ENCODE measurements at places on chromosomes 7 and 10. TPM values are rescaled to one million over a fixed set of nuclear protein-coding genes. Genes with fewer than 3 reads are reported as not detected.

DNA sequence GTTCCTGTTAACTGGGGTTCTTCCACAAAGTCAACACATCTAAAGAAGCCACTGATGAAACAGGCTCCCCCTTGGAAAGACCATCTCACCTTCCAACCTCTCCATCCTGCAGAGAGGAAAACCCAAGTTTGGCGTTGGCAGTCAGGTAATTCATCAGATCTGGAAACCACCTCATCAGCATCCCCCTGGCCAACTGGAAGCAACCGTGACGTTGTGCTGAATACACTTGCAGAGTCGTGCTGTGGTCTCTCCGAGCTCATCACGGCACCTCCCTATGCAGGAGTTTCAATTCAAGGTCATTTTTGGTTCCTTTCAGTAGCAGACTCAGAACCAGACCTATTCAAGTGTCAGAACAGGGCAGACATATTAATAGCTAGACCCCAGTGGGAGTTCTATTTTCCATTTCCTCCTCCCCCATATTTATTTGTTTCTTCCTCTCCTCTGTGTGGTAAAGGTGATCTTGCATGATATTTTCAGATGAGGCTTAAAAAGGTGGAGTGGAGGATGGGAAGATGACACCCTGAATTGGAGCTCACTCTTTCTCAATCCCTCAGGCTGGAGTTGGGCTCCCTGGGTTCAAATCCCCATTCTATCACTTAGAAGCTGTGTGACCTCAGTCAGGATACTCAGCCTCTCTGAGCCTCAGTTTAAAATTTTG lies 149.1 kb upstream of the ADO start:
- DNase-seq = no peak

GRCh38 chr7:28942168-28942567 lies 16.0 kb downstream of the TRIL start:
- no peak for DNase-seq

DNA sequence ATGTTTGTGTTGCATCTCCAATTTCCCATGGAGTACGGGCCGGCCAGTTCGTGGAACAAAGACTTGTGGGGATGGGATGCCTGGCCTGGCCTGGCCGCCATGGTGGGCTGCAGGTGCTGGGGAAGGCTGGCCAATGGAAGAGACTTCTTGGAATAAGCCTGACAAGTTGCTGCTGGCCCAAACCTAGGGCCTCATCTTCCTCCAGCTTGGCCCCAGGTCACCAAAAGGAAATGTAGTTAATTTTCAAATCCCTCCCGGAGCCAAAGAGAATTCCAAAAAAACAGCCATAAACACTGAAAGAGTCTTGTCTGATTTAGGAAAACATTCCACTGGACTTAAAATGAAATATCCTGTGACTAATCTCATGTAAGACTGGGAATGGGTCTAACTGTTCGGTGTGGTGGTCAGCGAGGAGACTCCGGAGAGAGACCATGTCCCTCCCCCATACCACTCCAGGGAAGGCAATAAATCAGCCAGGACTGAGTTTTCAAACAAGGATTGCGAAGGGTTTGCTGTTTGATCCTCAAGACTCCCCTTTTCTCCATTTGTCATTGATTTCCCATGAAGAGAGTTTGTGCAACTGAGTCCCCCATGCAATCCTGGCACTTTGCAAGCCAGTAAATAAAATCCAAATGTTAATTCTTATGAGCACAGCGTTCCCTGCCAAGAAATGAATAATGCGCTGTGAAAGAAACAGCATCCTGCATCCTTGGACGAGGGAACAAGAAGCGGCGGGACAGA lies 128.7 kb upstream of the HABP2 start:
- peak; percentile 91 for DNase-seq

GRCh38 chr10:51620131-51620530 lies 79.3 kb downstream of the CSTF2T start:
- no peak for DNase-seq

DNA sequence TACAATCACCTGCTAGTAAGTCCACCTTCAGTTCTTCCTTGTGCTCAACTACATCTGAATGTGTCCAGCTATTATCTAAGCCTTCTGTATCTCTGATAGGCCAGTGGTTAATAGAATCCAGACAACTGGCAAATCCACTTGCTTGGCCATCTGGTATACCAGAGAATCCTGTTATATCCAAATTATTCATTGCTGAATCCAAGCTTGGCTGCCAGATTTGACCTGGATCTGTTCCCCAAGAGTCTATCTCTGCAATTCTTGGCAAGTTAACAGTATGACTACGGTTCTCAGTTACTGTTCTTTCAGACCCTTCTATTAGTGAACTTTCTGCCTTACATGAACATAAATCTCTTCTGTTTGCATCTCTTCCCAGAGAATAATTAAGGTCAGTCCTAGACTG lies 154.6 kb upstream of the TARP start:
- DNase-seq = peak; percentile 57

The PIP gene
- polyA plus RNA-seq = not detected

DNA sequence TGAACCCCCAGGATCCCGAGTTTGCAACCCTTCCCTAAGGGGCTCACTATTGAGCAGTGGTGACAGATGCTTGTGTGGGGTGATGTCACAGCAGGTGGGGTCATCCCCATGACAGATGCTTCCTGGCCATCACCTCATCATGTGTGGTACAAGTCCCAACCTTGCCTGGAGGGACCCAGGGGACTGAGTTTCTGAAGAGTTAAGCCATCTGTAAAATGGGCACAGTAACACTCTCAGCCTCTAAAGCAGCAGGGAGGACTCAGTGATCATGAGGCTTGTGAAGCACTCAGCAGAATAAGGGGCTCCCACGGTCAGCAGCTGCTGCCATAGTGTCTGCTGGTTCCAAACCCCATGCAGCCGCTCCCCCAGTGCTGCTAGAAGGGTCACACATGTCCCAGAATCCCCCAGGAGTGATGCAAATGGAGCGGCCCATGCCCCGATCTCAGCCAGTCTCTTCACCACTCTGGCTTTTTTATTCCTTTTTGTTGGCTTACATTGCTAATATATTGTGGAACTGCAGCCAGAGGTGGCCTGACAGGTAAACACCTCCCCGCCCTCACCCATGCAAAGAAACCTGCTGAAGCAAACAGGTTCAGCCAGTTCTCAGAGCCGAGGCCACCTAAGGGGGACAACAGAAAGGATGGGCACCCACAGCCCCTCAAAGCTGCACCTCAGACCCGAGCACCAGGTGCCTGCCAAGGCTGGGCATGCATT lies 102.1 kb upstream of the PDGFA start:
- no peak for DNase-seq

The FAM13C gene
- 31.2 TPM for polyA plus RNA-seq

DNA sequence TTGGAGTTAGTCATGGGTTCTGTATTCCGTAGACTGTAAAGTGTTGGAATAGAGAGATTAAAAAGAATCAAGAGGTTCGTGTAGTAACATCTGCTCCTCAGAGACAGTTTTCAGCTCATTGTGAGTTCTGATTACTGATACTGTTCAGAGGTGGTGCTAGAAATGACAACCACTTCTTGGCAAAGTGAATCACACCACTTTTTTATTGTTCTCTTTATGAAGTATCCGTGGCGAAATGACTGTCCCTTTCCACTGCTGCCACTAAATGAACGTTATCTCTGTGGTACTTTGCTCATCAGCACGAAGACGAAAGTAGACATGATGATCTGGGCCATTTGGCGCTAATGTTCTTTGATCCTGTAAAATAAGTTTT lies 860 bp downstream of the RPP30 start:
- DNase-seq = no peak

DNA sequence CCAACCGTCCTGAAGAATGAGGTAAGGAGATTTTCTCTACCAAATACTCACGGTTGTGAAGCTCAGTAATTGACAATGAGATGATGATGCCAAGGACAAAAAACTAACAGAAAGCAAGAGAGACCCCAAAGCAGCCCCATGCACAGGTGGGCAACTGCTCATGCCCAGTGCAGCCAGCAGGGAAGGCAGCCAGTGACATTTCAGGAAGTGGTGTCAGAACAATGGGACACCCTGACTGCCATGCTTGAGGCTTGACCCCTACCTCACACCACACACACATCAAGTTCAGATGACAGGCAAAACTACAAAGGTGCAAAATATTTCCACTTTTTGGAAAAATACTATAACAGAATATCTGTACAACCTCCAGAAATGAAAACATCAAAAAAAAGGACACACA lies 66.9 kb downstream of the CFAP46 start:
- DNase-seq = no peak

The ERVW-1 gene
- polyA plus RNA-seq = 1.8 TPM
